Type B pancreatic cell (in vitro differentiated cells): ENCODE measurements at places on chromosomes 2 and 18. TPM values are rescaled to one million over a fixed set of nuclear protein-coding genes. Genes with fewer than 3 reads are reported as not detected.

- no peak for DNase-seq
These were observed 129.3 kb upstream of the REV1 start for GRCh38 chr2:99619151-99619550.

- no peak for DNase-seq
These were observed 255.4 kb downstream of the AGAP1 start for GRCh38 chr2:235749121-235749770.

GRCh38 chr18:24633121-24633520 lies 172.7 kb downstream of the HRH4 start:
- DNase-seq, result no peak

- no peak for DNase-seq
These were observed 50.5 kb downstream of the MRPL35 start for GRCh38 chr2:86249579-86250391.

- no peak for DNase-seq
These were observed 28.9 kb upstream of the IER3IP1 start for GRCh38 chr18:47204908-47205522.

UGT1A4 gene
- total RNA-seq, result not detected in 2 replicates

DNA sequence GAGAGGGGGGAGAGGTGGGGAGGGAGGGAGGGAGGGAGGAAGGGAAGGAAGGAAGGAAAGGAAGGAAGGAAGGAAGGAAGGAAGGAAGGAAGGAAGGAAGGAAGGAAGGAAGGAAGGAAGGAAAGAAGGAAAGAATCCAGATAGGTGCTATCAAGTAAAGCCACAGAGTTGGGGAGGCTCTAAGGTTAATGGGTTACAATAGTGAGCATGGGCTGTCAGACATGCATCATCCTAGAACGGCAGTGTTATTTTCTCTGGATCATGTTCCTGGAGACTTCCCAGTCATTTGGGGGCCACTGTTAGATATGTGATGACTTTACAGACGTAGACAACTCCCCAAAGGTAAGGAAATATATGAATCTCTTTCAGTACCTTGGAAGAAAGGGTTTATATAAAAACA lies 31.1 kb downstream of the CDK15 start:
- DNase-seq, result no peak

CD8B2 gene
- total RNA-seq, result 0.31 TPM in 2 replicates

DNA sequence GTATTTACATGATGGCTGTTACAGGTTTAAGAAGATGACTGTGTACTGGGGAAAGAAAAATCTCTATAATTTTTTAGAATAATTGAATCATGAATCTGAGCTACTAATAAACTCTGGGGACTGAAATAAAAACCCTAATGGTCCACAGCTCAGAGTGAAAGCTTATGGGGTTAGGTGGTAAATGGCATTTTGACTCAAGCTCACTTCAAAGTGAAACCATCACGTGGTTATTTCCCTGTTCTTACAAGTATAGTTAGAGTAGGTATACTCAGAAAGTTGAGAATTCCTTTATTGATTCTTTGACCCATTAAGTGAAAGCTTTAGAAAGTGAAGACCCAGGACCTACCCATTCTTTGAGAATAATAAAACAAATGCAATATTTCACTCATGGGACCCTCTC lies 626.2 kb upstream of the SETBP1 start:
- DNase-seq, result no peak

DNAH7 gene
- total RNA-seq, result 1.4 and 7.5 TPM in 2 replicates

DNA sequence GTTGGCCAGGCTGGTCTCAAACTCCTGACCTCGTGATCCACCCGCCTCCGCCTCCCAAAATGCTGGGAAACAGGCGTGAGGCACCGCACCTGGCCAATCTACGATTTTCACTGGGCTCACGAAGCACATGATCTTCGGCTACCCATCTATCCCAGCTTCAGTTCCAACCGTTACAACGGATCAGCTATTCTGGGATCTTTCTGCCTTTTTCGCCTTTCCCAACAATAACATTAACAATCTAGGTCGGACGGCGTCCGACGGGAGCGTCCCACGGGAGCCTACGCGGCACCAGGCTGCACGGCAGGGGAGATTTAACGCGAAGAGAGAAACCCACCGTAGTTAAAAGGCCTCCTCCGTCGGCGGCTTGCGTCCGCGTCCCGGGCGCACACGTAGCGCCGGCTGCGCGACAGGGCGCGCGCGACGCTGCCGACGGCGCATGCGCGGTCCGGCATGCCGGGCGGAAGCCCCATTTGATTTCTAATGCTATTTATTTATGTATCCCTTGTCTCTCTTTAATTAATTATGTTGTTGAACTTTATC lies at the start of gene MSL3B:
TSS of gene MSL3B (minus strand) at position 394 of the 540 bp plus-strand sequence.
- DNase-seq, result no peak

OSBPL6 gene
- 2.9 and 6.9 TPM in 2 replicates for total RNA-seq

- DNase-seq, result no peak
These were observed 46.3 kb downstream of the ITSN2 start for GRCh38 chr2:24313744-24314632.

GRCh38 chr2:15059870-15060512 lies 427.5 kb downstream of the LRATD1 start:
- DNase-seq, result no peak

DNA sequence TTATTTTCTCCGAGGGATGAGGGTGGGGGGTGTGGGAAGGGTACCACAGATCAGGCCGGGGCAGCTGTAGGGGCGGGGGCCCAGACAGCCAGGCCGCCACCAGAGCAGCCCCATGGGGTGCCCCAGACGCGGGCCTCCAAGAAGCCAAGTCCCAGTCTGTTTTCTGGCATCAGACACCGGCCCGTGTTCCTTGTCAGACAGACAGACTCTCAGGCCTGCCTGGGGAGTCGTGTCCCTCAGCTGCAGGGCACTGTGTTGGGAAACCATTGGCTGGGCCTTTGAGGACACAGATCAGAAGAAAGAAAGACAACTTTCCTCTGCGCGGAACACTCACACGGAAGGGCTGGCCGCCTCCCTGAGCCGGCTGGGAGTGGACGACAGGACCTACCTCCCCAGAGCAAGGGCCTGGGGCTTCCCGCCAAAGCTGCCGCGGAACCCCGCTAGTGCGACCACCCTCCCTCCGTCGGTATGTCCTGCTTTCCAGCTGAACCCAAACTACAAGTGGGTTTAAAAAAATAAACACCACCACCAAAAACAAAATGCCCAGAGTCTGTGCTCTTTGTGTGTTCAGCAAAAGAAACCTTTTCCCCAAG lies 88.0 kb downstream of the SMAD7 start:
- no peak for DNase-seq

DNA sequence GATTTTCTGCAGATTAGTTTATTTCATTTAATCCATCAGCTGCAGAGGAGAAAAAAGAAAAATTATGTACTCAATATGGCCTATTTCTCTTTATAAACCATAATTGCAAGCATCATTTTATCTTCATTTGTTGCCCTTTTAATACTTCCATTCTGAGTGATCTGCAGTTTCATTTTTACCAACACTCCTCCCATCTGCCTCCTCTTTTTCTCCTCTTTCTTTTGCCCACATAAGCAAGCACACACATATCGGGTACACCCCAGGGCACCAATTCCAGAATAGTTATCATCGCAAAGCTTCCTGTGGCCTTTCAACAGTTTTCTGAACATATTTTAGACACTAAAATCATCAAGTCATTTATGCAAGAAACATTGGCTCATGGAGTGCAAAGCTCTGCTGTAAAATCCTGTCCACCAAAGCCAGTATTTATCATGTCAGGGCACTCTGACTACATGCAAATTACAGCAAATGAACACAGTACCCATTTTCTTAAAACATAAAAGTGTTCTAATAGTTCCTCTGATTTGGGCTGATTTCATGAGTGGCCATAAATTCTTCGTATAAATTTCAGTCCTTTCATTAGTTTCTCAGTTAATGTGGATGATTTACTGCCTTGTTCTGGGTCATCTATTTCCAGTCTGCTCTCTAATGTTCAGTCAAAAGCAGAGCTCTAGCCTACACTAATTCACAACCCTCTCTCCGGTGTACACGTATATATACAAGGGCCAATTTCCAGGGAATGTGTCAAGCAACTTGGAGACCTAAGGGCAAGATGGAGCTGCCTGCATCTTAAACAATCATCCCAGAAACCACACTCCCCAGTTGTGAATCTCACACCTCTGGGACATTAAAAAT lies 281.3 kb downstream of the STK39 start:
- DNase-seq, result no peak

- no peak for DNase-seq
These were observed 428.9 kb upstream of the FANCL start for GRCh38 chr2:58669998-58670397.

DNA sequence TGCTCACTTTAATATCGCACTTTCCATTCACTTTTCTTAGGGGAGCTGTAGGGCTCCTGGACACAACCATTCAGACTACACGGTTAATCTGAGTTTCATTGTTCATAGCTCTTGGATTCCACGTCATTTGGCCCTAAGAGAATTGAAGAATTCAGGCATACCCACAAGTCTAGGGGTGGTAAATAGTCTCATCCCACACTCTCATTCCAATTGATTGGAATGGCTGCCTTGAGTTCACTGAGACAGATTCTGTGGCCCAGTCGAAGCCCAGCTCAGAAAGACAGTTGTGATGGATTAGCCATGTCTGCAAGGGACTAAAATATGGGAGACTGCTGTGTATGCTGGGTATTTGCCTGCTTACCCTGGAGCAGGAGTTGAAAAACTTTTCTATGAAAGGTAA lies 124.6 kb downstream of the TFCP2L1 start:
- DNase-seq, result no peak

DNA sequence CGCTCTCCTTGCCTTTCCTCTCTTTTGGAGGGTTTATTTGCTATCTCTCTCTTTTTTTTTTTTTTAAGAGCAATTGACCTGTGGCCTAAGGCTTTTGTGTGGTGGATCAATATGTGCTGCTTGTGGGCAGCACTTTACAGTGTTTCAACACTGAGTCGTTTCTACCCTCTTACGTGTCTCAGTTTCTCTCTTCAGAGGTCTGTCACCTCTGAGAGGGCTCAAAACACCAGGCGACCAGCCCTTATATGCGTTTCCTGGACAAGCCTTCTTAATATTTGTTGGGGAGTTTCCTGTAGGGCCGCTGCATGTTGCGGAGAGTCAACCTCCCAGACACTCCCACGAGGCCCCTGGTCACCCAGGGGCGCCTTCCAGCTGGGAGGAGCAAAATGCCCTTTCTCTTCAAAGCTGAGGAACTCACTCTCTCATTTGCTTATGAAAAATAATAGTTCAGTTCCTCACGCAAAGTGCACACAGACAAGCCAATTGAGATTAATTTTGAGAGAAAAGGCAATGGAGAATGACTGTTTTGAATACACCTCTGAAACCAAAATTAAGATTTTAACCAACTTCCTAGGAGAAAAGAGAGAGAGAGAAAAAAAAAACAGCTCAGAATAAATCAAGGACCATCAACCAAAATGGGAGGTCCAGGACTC lies 96.3 kb upstream of the B3GNT2 start:
- DNase-seq, result no peak

- no peak for DNase-seq
These were observed 40.6 kb downstream of the TRABD2A start for GRCh38 chr2:84840306-84840705.
